ENCODE measurements at places on chromosomes 2 and 18. TPM values are rescaled to one million over a fixed set of nuclear protein-coding genes. Genes with fewer than 3 reads are reported as not detected.

Gene ZC3H15
- 70.6 TPM for polyA plus RNA-seq

Gene CNTNAP5
- polyA plus RNA-seq: not detected

Gene RAB17
- polyA plus RNA-seq: 0.21 TPM

Gene SERPINB3
- not detected for polyA plus RNA-seq

Gene SLC14A1
- polyA plus RNA-seq: 80.5 TPM

Gene KCNE4
- 12.5 TPM for polyA plus RNA-seq

Gene CPS1
- polyA plus RNA-seq: 21.6 TPM

Gene SIGLEC15
- polyA plus RNA-seq: 1.5 TPM

Gene IL36RN
- polyA plus RNA-seq: not detected

Gene GBX2
- not detected for polyA plus RNA-seq

Gene COQ10B
- 5.8 TPM for polyA plus RNA-seq

Gene FSIP2
- 0.48 TPM for polyA plus RNA-seq

Gene LDLRAD4
- not detected for polyA plus RNA-seq

Gene FECH
- 65.3 TPM for polyA plus RNA-seq

Gene MROH2A
- not detected for polyA plus RNA-seq

Gene FAM136A
- 25.8 TPM for polyA plus RNA-seq

Gene UGT1A3
- not detected for polyA plus RNA-seq

Gene CRYGC
- not detected for polyA plus RNA-seq

Gene SP5
- not detected for polyA plus RNA-seq

Gene NT5C1B
- polyA plus RNA-seq: not detected

Gene CERKL
- polyA plus RNA-seq: 0.09 TPM

Gene ABHD1
- polyA plus RNA-seq: 0.10 TPM

Gene C2orf66
- polyA plus RNA-seq: not detected

Gene DCDC2C
- not detected for polyA plus RNA-seq

Gene SEMA4C
- polyA plus RNA-seq: 21.4 TPM

Gene ABI2
- 35.7 TPM for polyA plus RNA-seq

Gene CIB4
- polyA plus RNA-seq: not detected

Gene NPAS2
- polyA plus RNA-seq: 19.3 TPM

Gene LHCGR
- 3.4 TPM for polyA plus RNA-seq

Gene ACMSD
- not detected for polyA plus RNA-seq

Gene ZSWIM2
- 0.10 TPM for polyA plus RNA-seq

Gene CCDC68
- polyA plus RNA-seq: 7.3 TPM

Gene ZFAND2B
- 29.6 TPM for polyA plus RNA-seq

Gene DUSP19
- 2.3 TPM for polyA plus RNA-seq

Gene TBC1D8
- 2.5 TPM for polyA plus RNA-seq

Gene MAPK4
- not detected for polyA plus RNA-seq

Gene SH3BP4
- polyA plus RNA-seq: 224 TPM

Gene CYBRD1
- polyA plus RNA-seq: 115 TPM

Gene RBM45
- 21.9 TPM for polyA plus RNA-seq

Gene NAT8
- not detected for polyA plus RNA-seq

Gene TRIB2
- polyA plus RNA-seq: 13.0 TPM

Gene PTH2R
- not detected for polyA plus RNA-seq

Gene ACTG2
- polyA plus RNA-seq: 641 TPM

Gene NEU2
- polyA plus RNA-seq: not detected

Gene CNGA3
- not detected for polyA plus RNA-seq

Gene VSNL1
- 0.86 TPM for polyA plus RNA-seq

Gene KIAA2012
- 0.12 TPM for polyA plus RNA-seq

Gene FTCDNL1
- 0.10 TPM for polyA plus RNA-seq

Gene KIF1A
- polyA plus RNA-seq: not detected

Gene SERPINB11
- not detected for polyA plus RNA-seq

Gene SPC25
- polyA plus RNA-seq: 2.6 TPM

Gene SLC5A6
- 23.2 TPM for polyA plus RNA-seq

Gene IL36G
- polyA plus RNA-seq: not detected

Gene ATG9A
- 84.3 TPM for polyA plus RNA-seq

Gene ADAM23
- polyA plus RNA-seq: 6.6 TPM

Gene SEMA4F
- 6.8 TPM for polyA plus RNA-seq

Gene CFAP65
- not detected for polyA plus RNA-seq
